NCI-H1436 (cell line): ENCODE measurements at places on chromosomes 5 and 9.

DNA sequence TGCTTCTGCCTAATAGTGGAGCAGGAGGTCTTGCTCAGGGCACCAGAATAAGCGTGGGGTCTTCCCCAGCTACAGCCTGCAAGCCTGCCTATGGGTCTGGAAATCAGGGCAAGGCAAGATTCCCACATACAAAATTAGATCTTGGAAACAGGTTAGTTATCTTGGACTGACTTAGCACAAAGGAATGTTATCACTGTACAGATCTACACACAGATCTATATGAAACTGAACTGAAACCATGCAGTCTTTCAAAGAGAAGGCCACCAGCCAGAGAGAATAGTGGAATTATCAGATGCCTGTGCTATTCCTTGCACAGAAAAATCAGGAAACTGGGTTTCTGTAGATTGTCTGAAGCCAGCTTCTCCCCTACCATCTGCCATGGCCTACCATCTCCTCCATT lies 585.7 kb downstream of the ACTL7B start:
- no peak for DNase-seq

DNA sequence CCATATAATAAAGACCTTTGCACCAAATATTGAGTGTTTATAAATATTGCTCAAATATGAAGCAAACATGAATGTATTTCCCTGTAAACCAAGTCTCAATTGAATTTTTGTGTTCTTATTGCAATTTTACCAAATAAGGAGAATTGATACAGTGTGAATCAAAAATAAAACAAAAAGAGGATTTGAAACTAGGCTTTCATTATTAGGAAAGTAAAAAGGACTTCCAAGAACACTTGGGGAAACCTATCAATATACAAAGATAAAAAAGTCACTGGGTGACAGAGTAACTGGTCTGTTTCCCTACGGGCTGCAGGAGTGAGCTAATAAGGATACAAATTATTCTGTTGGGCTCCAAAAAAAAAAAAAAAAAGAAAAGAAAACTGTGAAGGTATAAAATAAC lies 44.8 kb upstream of the SNX2 start:
- DNase-seq: no peak

GRCh38 chr5:127849891-127850290 lies 146.7 kb downstream of the CCDC192 start:
- DNase-seq: no peak

DNA sequence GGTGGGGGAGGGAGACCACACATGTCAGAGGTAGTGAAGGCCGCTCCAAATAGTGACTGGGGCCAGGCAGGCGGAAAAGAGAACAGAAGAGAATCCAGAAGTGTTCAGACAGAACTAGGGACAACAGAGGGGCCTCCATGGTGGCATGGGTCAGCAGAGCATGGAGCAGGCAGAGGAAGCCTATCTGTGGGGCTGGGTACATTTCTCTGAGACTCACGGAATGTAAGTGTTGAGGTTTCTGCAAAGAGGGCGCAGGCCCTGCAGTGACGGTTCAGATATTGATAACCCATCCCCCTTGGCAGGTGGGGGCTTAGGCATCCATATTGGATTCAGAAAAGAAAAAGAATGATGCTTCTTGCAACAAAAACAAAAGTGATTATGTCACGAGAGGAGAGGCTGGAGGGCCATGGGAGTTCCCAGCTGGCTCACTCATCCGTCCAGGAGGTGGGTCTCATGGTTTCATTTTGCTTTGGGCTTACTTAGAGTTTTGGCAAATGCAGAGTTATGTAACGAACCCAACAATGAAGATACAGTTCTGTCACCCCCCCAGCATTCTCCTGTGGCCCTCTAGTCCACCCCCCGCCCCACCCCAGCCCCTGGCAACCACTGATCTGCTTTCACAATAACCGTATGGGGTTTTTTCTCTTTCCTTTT lies 5.4 kb upstream of the RMND5B start:
- DNase-seq: no peak

DNA sequence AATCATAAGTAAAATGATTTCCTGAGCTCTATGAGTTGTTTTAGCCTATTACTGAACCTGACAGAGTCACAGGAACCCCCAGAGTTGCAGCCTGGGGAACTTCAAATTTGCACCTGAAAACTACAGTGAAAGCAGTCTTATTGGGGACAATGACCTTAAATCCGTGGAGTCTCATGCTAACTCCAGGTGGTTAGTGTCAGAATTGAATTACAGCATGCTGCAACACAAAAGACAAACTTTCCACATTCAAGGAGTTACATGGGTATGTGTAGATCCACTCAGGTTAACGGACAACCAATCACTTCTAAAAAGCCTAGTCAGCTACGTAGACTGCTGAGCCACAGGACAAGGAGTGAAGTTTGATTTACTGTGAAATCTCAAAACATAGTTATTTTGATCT lies 49.7 kb downstream of the PLPP1 start:
- no peak for DNase-seq

DNA sequence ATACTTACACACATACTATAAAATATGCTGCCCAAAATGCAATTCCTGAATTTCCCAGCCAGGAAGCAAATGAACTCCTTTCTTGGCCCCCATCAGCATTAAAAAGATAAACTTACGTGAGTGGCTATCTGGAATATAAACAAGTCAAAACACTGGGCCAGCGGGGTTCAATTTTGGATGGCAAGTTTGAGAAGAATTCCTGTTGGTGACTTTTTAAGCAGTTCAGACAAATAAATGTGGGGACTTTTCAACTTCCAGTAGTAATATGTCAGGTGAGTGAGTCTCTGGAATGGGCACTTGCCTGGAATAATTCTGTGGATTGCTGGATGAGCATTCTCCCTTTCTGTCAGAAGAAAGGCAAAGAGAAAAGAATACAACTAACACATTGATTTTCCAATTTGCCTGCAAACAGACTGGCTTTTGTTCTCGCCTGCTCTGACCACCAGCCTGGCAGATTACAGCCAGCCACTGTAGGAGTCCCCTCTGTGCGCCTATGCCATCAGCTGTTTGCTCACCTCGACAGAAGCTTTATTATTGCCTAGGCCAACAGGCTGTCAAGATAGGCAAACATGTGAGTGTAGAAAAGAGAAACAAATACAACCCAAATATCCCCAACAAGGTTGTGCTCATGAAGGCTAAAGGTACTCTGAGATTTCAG lies 78.6 kb downstream of the MRPS27 start:
- no peak for DNase-seq

DNA sequence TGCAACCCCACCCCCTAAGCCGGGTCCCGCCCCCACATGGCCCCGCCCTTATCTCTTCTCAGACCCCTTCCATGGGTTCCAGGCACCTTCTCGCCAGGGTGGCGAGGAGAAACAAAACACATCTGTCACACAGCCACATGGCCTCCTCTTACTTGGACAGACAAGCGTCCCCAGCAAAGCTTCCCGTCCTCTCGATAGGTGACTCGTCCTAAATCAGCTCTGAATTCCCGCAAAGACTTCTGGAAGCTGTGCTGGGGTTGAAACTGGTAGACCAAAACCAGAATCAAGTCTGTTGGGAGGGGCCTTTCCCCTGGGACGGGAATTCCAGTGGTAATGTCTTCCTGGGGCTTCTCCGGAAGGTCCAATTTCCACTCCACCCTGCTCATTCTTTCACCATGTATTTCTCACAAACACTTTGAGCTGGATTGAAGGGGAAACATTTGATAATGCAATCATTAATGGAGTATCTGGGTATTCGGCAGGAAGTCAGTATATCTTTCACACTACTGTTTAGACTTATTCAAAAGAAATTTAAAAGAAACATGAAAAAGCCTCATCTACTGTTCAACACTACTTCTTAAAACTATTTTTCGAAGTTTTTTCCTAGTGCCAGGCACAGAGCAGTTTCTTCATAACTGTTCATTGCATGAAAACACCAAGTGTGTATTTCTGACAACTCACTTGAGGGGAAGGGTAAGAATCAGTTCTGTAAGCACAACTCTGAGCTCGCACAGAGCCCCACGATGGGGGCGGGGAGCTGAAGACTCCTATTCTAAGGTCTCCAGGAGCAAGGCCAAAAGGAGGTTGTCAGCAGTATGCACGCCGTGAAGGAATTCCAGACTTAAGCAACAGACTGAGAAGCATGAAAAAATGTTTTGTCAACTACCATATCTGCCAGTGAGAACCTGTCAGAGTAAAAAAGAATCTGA lies 644 bp upstream of the CTNNAL1 start:
- no peak for DNase-seq

DNA sequence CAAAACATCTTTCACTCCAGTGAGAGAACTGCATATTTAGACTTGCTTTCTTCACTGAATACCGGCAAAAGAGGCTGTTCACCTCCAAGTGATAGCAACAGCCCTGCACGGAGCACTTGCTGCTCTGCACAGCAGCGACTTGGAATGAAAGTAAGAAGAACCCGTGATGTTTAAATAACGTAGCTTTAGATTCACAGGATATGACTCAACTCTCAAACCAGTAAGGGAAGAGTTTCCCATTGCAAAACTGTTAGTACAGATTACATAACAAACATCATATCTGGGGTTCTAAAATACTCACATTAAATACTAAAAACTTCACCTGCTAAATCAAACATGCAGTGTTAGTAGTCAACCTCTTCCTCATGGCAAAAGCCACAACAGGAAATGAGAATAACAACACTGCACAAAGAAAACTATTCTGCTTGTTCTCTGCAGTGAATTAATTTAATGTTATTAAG lies 203.4 kb downstream of the MCTP1 start:
- DNase-seq: no peak

DNA sequence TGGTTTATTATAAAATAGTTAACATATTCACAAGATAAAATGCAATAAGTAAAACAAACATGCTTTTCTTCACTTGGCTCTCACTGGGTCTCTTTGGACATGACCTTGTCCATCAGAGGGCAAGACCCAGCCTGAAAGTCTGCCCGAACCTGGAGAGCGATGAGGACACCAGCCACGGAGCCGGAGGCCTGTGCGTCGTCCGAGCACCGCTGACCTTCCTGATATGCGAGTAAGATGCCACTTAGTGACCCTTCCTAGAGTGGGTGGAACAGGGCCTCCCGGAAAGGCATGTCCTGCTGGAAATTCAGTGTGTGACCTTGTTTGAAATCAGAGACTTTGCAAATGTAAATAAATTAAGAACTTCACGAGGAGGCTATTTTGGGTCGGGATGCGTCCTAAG lies 52.9 kb downstream of the IRX2 start:
- DNase-seq: no peak
